ENCODE measurements at places on chromosomes 5 and 9. TPM values are rescaled to one million over a fixed set of nuclear protein-coding genes. Genes with fewer than 3 reads are reported as not detected.

- no peak for DNase-seq
Observed at GRCh38 chr5:78640662-78641474, 7.7 kb downstream of the LHFPL2 start.

DNA sequence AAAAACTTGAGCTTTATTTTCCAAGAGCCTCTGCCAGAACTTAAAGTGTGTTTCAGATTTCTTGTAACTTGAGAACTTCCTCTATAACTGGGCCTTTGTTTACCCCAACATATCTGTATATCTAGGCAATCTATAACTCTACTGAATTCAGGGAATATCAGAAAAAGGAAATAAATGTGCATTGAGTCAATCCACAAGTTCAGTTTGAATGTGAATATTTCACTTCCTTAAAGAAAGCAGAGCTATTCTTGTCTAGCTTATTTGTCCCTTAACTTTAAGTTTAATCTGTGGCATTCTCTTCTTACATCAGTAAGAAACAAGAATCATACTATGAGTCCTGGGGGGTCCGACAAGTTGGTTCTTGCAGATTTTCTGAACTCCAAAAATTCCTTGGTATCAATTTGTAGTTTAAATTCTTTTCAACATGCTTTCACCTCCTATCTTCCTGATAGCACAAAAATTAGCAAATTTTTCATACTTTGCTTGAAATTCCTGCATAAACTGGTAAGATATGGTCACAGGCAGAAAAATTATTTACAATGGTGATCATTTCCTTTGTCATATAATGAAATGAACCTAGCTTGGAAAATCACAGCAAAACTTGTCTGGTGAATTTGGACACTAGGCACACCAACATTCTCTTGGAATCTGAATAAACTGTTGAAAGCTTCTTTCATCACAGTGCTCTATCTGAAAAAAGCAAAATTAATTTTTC lies 19.8 kb upstream of the ITGA1 start:
- no peak for DNase-seq

DNA sequence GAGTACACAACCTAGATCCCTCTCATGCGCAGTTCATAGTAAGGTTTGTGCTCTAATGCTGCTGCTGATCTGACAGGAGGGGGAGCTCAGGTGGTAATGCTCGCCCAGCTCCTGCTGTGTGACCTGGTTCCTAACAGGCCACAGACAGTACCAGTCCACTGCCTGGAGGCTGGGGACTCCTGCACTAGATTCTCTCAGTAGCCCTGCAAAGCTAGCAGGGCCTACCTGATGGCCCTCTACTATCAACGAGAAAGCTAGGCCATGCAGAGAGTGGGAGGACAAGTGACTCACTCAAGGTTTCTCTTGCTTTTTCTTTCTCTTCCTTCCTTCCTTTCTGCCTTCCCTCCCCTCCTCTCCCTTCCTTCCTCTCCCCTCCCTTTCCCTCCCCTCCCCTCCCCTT lies 55.1 kb upstream of the TEX48 start:
- no peak for DNase-seq

GRCh38 chr9:14027116-14027800 lies 286.7 kb downstream of the NFIB start:
- DNase-seq, result no peak

Gene MLANA
- total RNA-seq, result not detected

Gene ACTL7B
- not detected for total RNA-seq

Measured in Karpas-422 (cell line).